ENCODE measurements at places on chromosomes 5 and 9. TPM values are rescaled to one million over a fixed set of nuclear protein-coding genes. Genes with fewer than 3 reads are reported as not detected.

DENND1A gene
- total RNA-seq: 9.4 TPM

KIF4B gene
- 0.06 TPM for total RNA-seq

JAKMIP2 gene
- not detected for total RNA-seq

TNFSF8 gene
- total RNA-seq: not detected

OTP gene
- total RNA-seq: 0.13 TPM

NR2F1-AS1 gene
- total RNA-seq: 3.1 TPM

GPR21 gene
- total RNA-seq: not detected

NSA2 gene
- 145 TPM for total RNA-seq

RAD17 gene
- total RNA-seq: 18.7 TPM

CBY3 gene
- not detected for total RNA-seq

C9 gene
- total RNA-seq: not detected

TSLP gene
- not detected for total RNA-seq

PCDHGB4 gene
- 0.56 TPM for total RNA-seq

SLC22A4 gene
- 6.4 TPM for total RNA-seq

ENDOG gene
- 34.2 TPM for total RNA-seq

SLC36A3 gene
- total RNA-seq: not detected

CDKN2B gene
- not detected for total RNA-seq

TEX48 gene
- not detected for total RNA-seq

PCDHGC5 gene
- total RNA-seq: not detected

SLC6A3 gene
- total RNA-seq: 0.97 TPM

LCN10 gene
- not detected for total RNA-seq

SECISBP2 gene
- 19.4 TPM for total RNA-seq

PCDHGA7 gene
- 1.2 TPM for total RNA-seq

IFT74 gene
- 11.7 TPM for total RNA-seq

IL5 gene
- not detected for total RNA-seq

SPATA31D4 gene
- total RNA-seq: not detected

NMUR2 gene
- 0.10 TPM for total RNA-seq

FOXD1 gene
- 12.8 TPM for total RNA-seq

ZFP37 gene
- total RNA-seq: 2.5 TPM

TDRD7 gene
- 12.6 TPM for total RNA-seq

TMEM215 gene
- not detected for total RNA-seq

HMMR gene
- 21.5 TPM for total RNA-seq

IFNB1 gene
- not detected for total RNA-seq

CARD9 gene
- 0.90 TPM for total RNA-seq

ZNF462 gene
- 3.3 TPM for total RNA-seq

LRRC19 gene
- not detected for total RNA-seq

SOWAHA gene
- 0.10 TPM for total RNA-seq

ANGPTL2 gene
- total RNA-seq: not detected

SPINK6 gene
- 0.45 TPM for total RNA-seq

NUTM2G gene
- total RNA-seq: not detected

GAS1 gene
- 0.10 TPM for total RNA-seq

HIGD2A gene
- total RNA-seq: 253 TPM

KIAA0825 gene
- 0.48 TPM for total RNA-seq

ARID3C gene
- 0.21 TPM for total RNA-seq

IRX4 gene
- total RNA-seq: 0.31 TPM

All from A549 treated with Hydrocortisone at 1 μM for 4 hours (cell line).